ENCODE measurements at places on chromosomes 13 and 19.

DNA sequence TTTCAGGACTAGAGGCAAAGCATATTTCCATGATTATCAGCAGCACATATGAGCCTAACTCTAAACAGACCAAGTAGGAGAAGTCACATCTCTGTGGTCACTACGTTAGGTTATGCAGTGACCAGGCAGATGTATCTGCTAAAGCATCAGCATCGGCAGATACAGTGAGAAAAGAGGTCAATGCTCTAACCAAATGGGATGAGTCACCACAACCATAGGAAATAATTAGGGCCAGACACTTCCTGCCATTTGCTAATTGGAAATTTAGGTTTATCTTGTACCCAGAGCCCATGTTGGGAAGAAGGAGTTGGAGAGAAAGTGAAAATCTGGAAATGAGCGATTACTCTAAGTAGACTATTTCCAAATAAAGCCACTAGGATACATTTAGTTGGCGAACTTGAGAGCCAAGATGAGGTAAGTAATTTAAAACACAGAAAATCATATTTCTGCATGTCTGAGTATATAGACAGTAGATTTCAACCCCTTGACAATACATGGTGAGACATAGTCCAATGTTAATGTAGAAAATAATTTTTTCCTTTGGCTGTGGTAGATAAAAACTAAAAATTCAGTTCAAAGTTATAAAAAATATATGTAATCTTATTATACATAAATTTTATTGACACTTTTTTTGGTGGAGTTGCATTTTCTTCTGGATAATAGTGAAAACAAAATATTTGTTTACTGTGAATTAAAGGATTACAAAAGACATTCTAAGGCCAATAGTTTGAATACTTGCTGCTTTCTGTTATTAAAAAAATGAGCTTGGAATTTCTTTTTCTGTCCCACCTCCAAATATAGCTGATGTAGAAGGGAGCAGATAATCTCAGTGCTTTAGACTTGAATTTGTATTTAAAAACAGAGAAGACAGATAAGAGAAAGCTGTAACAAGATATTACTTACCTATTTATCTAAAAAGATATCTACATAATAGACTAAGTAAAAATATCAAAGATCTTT lies 104.4 kb upstream of the CSNK1A1L start:
- no peak for DNase-seq

- DNase-seq = no peak
Measured at GRCh38 chr19:10644260-10645007, 9.7 kb upstream of the ILF3 start.

- no peak for DNase-seq
Measured at GRCh38 chr19:17095141-17095919, 19.8 kb downstream of the MYO9B start.

GRCh38 chr19:54266133-54266532 lies 9.1 kb upstream of the LILRB5 start:
- DNase-seq = no peak

- no peak for DNase-seq
Measured at GRCh38 chr13:31020996-31021395, 88.5 kb downstream of the TEX26 start.

DNA sequence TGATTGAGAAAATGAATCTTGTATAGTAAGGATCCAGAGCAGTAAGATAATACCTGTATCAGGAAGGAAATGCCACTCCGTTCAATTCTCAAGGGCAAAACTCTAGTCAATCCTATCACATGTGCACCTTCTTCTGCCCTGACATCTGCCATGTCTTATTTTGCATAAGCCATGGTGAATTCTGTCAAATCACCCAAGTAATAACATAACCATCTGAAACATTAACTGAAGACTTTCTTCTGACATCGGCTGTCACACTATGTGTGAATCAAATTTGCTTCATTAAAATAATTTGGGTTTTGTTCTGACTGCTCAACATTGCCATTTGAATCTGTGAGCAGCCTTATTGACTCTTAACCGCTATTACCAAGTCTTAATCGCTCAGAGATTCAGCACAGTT lies 91.2 kb downstream of the PCDH9 start:
- no peak for DNase-seq

GRCh38 chr13:94395860-94396259 lies 83.6 kb downstream of the DCT start:
- DNase-seq = no peak

GRCh38 chr13:48370815-48371214 lies 42.1 kb downstream of the LPAR6 start:
- no peak for DNase-seq

DNA sequence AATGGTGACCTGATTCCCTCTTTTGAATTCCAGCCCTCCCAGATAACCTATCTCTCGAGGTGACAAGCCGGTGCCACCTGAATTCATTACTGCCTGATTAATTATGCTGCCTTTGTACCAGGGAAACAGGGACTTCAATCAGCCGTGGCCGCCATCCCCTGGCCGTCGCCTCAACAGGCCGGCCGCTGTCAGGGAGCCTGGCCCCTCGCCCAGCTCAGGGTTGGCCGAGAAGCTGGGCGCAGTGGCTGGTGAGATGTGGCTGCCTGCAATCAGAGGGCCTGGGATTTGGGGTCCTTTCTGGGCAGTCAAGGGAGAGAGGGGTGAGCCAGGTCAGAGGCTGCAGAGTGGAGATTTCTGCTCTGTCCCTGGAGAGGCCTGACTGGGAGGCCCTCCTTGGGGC lies 91.2 kb downstream of the KCTD15 start:
- DNase-seq = no peak

DNA sequence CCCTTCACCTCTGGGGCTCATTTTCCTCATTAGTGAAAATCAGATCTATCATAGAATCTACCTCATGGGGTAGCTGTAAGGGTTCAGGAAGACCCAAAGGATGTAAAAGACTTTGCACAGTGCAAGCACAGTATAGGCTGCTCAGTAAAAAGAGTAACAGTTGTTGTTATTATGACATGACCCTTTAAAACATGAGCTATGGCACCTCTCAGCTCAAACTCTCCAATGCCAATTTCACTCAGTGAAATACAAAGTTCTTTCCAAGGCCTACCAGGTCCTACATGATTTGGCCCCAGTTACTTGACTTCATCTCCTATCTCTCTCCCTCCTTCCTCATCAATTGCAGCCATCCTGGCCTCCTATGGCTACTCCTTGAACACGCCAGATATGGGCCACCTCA lies 4.9 kb downstream of the SMG9 start:
- DNase-seq = no peak

GRCh38 chr19:32824191-32824751 lies 45.3 kb downstream of the SLC7A9 start:
- no peak for DNase-seq

GRCh38 chr19:57319869-57320179 lies 448 bp upstream of the ZNF543 start:
- DNase-seq = no peak

DNA sequence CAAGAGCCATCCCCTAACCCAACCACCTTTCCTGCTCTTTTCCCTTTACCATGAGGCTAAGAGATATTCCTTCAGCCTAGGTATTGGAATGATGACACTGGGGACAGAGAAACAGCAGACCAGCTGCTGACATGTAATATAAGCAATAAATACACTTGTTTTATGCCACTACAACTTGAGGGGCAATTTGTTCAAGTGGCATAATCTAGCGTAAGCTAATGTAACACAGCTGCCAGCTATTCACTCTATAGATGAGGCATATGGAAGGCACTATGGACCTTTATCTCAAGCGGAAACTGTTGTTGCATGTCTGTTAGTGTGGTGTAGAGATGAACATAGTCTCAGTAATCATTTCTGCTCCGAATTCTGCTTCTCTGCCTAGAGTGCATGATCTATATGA lies 111.1 kb downstream of the STARD13 start:
- DNase-seq = no peak

DNA sequence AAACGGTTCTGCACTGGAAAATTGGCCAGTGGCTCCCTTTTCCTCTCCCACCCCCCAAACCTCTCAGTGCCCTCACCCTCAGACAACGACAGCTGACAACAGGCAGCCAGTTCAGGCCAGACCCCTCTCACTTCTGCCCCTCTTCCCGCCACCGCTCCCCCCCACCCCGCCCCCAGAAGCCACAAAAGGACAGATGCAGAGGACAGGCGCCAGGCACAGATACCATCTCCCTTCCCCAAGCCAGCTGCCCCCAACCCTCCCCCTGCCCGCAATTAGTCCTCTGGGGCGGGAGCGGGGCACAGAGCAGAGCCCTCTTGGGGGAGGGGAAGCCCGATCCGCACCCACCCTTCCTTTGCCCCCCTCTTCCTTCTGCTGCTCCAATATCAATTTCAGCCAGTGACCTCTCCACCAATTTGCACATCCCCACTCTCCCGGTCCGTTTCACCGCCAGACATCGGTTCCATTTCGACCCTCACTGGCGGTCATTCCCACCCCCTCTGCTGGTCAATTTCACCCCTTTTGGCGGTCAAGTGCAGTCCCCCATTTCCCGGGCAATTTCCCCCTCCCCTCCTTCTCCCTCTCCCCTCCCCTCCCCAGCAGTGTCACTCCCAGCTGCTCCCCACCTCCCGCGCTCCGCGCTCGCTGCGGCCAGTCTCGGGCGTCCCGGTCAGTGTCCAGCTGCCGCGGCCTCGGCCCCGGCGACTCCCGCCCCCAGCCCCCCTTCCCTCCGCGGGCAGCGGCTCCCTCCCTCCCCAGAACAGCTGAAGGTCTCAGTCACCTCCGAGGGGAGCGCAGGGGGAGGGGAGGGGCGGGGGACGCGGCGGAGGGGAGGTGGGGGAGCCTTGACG lies at the start of gene SHD:
SHD (plus strand) TSS at position 848 of the 848 bp plus-strand sequence. CDS start 798 bp downstream, outside the sequence.
- DNase-seq = no peak

GRCh38 chr13:41284512-41285288 lies 21.3 kb upstream of the MTRF1 start:
- DNase-seq = no peak

DNA sequence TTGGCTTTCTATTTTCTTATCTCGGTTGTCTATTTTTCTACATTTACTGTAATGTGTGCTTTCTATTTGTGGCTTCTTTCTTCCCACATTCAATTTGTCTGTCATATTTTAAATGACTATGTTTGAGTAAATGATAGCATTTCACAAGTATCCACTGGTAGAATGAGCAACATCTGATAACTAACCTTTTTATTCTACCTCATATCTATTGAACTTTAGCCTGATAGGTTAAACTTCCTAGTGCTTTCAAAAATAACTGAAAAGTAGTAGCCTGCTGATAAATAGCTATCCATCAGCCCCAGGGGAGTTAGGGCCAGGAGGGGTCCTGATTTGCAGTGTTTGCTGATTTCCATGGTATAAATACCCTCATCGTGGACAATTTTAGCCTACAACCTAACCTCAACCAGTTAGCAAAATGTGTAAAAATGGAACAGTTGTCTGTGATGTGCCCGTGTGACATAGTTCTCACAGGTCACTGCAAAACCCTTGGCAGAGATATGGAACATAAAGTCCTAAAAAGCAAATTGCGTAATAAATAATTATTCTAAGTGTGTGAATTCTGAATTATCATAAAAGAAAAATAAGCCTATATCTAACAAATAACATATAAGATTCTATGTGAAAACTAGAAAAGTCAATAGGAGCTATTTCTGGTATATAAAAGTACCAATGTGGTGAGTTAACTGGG lies 32.1 kb downstream of the KCTD12 start:
- DNase-seq = no peak

DNA sequence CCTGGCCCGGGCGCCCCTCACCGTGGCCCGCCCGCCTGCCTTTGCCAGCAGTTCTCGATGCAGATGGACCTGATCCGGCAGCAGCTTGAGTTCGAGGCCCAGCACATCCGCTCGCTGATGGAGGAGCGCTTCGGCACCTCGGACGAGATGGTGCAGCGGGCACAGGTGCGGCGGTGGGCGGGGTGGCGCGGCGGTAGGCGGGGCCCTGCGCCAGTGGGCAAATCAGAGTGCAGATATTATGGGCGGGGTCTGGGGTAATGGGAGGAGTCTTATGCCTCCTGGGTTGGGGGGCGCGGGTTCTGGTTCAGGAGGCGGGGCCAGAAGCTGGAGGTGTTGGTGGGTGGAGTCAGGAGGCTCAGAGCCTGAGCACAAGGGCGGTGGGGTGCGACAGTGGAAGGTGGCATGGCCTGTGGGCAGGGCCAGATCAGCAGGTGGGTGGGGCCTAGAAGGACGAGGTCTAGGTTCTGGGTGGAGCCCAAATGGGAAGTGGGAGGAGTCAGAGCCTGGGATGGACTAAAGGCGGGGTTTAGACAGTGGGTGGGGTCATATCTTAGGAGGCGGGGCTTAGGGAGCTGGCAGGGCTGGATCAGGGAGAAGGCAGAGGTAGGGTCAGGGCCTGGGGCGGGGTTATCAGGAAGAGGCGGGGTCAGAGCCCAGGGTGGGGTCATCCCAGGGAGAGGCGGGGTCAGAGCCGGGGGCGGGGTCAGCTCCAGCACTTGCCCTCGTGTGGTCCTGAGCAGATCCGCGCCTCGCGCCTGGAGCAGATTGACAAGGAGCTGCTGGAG lies 5.6 kb downstream of the APC2 start:
- peak; percentile 87 for DNase-seq

GRCh38 chr19:27751044-27751391 lies 1461.9 kb downstream of the UQCRFS1 start:
- DNase-seq = no peak

- DNase-seq = no peak
Measured at GRCh38 chr19:31418055-31418454, 68.8 kb upstream of the TSHZ3 start.

- no peak for DNase-seq
Measured at GRCh38 chr13:114102131-114102520, 30.3 kb downstream of the RASA3 start.

- DNase-seq = no peak
Measured at GRCh38 chr13:80094526-80094925, 246.4 kb downstream of the SPRY2 start.

- DNase-seq = no peak
Measured at GRCh38 chr13:43245374-43245964, 222.1 kb downstream of the DNAJC15 start.

DNA sequence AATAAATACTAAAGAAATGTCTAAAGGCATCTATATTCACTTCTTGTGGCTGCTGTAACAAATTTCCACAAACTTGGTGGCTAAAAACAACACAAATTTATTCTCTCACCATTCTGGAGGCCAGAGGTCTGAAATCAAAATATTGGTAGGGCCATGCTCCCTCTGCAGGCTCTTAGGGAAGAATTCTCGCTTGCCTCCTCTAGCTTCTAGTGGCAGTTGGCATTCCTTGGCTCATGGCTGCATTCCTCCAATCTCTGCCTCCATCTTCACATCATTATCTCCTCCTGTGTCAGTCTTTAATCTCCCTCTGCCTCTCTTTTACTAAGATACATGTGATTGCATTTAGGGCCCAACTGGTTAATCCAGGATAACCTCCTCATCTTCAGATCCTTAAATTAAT lies 54.1 kb upstream of the RFXAP start:
- DNase-seq = no peak

- no peak for DNase-seq
Measured at GRCh38 chr13:85368686-85369085, 430.5 kb downstream of the SLITRK6 start.

GRCh38 chr19:17025991-17026658 lies 485 bp downstream of the CPAMD8 start:
- no peak for DNase-seq

GRCh38 chr19:3276341-3276799 lies 51.9 kb downstream of the CELF5 start:
- DNase-seq = no peak
